GM23248 (cell line): ENCODE measurements at places on chromosomes 3 and 15. TPM values are rescaled to one million over a fixed set of nuclear protein-coding genes. Genes with fewer than 3 reads are reported as not detected.
A peak's percentile ranks its signal among the peaks of the same experiment; 100 is the strongest.

The LRRC31 gene
- not detected in 2 replicates for total RNA-seq

The TMCO5A gene
- total RNA-seq = not detected in 2 replicates

GRCh38 chr3:134918441-134918840 is 123.4 kb downstream of the EPHB1 start:
- no peaks in the 10 kb centered on the region for H3K4me1 ChIP-seq
- H3K36me3 ChIP-seq = no peaks in the 10 kb centered on the region
- no peak overlapping the region for H3K4me3 ChIP-seq
- no peak for DNase-seq
- no peak overlapping the region for H3K27ac ChIP-seq

DNA sequence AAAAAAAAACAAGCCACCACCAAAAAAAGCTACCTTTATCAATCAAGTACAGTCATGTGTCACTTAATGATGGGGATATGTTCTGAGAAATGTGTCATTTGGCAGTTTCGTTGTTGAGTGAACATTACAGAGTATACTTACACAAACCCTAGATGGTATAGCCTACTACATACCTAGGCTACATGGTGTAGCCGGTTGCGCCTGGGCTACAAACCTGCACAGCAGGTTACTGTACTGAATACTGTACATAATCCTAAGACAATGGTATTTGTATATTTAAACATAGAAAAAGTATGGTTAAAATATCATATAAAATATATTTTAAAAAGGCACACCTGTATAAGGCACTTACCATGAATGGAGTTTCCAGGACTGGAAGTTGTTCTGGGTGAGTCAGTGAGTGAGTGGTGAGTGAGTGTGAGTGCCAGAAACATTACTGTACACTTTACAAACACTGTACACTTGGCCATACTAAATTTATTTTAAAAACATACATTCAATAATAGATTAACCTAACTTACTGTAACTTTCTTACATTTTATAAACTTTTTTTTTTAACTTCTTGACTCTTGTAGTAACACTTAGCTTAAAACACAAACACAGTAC is 25.9 kb upstream of the JMJD7 start:
- peaks cover 28% of the 10 kb centered on the region for H3K4me1 ChIP-seq
- DNase-seq = peak; percentile 71
- no peaks in the 10 kb centered on the region for H3K36me3 ChIP-seq
- H3K27me3 ChIP-seq = no peaks in the 10 kb centered on the region
- H3K27ac ChIP-seq = peak overlapping the region; percentile 44

The ANKUB1 gene
- total RNA-seq = not detected in 2 replicates

The XYLB gene
- 4.1 and 4.8 TPM in 2 replicates for total RNA-seq

DNA sequence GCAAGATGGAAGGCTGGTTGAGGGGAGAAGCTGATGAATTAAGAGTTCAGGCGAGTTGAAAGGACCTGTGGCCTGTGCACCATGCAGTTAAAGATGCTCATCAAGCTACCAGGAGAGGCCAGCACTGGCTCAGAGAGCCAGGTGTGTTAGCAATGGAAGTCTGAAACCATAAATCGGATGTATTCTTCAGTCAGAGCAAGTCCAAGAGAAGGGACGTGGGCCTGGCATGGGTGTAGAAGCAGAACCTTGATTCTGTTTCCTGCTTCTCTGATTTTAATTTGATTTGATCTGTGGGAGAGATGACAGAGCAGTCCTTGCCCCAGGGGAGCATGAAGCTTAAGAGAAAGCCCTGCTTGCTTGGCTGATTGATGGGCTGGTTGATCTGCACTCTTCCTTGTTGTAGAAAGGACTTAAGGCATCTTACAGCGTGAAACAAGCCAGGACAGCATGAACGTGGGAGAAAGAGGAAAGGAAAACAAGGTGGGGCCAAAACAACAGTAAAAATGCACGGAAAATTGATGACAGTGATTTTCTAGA is 10.9 kb downstream of the TM6SF1 start:
- DNase-seq = no peak
- no peak overlapping the region for H3K27ac ChIP-seq
- H3K27me3 ChIP-seq = no peaks in the 10 kb centered on the region
- H3K36me3 ChIP-seq = no peaks in the 10 kb centered on the region
- no peaks in the 10 kb centered on the region for H3K4me1 ChIP-seq

- H3K36me3 ChIP-seq = no peaks in the 10 kb centered on the region
- H3K4me1 ChIP-seq = 0 out of 2 replicates have a peak, but pooled peaks cover 5% of the 10 kb centered on the region
- no peaks in the 10 kb centered on the region for H3K27me3 ChIP-seq
- H3K4me3 ChIP-seq = no peak overlapping the region
Measured at GRCh38 chr3:18246336-18247060, 178.6 kb downstream of the SATB1 start.

DNA sequence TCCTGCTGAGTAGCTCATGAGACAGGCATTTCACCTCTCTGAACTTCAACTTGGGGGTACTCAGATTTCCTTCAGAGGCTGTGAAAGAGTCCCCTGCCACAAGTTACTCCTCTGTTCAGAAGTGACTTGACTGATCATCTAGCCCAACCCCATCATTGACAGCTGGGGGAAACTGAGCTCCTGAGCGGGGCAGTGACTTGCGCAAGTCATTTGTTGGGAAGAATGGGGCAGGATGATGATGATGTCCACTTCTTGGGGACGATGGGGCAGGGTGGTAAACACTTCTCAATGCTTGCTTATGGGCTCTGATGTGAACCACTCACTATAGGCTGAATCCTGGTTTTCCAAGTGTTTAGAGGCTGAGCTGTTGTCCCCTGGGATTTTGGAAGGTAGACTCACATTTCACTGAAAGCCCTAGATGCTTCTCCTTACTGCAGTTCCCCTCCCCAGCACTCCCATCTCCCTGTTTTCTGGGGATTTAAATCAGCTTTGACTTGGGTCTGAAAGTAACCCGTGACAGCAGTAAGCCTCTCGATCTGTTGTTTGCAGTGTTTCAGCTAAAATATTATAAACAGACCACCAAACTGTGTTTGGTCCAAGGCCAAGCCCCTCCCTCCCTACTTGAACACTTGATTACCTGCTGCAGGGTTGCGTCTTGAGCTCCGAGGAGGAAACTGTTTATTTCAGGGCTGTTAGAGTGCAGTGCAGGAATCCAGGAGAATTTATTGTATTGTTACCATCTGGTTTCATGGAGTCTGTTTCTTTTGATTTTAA is 25.1 kb downstream of the SMAD3 start:
- peaks cover 47% of the 10 kb centered on the region for H3K4me1 ChIP-seq
- H3K36me3 ChIP-seq = no peaks in the 10 kb centered on the region; the same call in 1 of the 2 replicates
- no peaks in the 10 kb centered on the region for H3K27me3 ChIP-seq
- no peak overlapping the region for H3K4me3 ChIP-seq

- no peak overlapping the region for H3K27ac ChIP-seq
- H3K36me3 ChIP-seq = no peaks in the 10 kb centered on the region
- no peaks in the 10 kb centered on the region for H3K27me3 ChIP-seq
- H3K4me1 ChIP-seq = peaks cover 22% of the 10 kb centered on the region
- no peak overlapping the region for H3K4me3 ChIP-seq
Measured at GRCh38 chr3:188905547-188905946, 266.2 kb upstream of the TPRG1 start.

GRCh38 chr3:32147509-32147908 is 41.1 kb downstream of the GPD1L start:
- peak; percentile 7 for DNase-seq
- no peak overlapping the region for H3K27ac ChIP-seq
- no peak overlapping the region for H3K4me3 ChIP-seq
- H3K27me3 ChIP-seq = no peaks in the 10 kb centered on the region
- H3K4me1 ChIP-seq = peaks cover 4% of the 10 kb centered on the region
- no peaks in the 10 kb centered on the region for H3K36me3 ChIP-seq

- H3K4me3 ChIP-seq = no peak overlapping the region
- H3K36me3 ChIP-seq = no peaks in the 10 kb centered on the region
- H3K27me3 ChIP-seq = peaks cover 7% of the 10 kb centered on the region; the same call in 1 of the 2 replicates
- H3K27ac ChIP-seq = no peak overlapping the region
- H3K4me1 ChIP-seq = no peaks in the 10 kb centered on the region
Measured at GRCh38 chr15:83092309-83092976, 15.0 kb upstream of the TM6SF1 start.

The IMPG2 gene
- 0.11 TPM in 1 of 2 replicates, not detected in the other for total RNA-seq

The HAPLN3 gene
- 2.9 and 6.7 TPM in 2 replicates for total RNA-seq

DNA sequence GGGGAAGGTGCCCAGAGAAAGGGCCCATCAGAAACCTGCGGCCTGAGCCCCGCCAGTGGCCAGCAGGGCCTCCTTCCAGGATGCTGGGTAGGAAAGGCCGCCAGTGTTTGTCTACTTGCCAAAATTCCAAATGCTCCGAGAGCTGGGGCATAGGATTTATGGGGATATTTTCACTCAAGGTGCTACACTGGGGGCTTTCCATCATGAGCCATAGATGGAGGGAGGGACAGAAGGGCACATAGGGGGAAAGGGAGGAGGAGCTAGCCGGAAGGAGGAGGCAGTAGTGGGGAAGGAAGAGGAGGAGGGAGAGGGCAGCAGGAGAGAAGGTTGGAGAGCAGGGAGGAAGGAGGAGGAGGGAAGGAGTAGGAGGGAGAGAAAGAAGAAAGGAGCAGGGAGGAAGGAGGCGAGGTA is 494.7 kb upstream of the PROK2 start:
- no peak overlapping the region for H3K4me3 ChIP-seq
- peaks cover 6% of the 10 kb centered on the region for H3K4me1 ChIP-seq
- H3K27ac ChIP-seq = no peak overlapping the region
- H3K27me3 ChIP-seq = no peaks in the 10 kb centered on the region; the same call in 1 of the 2 replicates

- H3K27me3 ChIP-seq = no peaks in the 10 kb centered on the region
- no peak overlapping the region for H3K27ac ChIP-seq
- H3K36me3 ChIP-seq = no peaks in the 10 kb centered on the region
- no peak for DNase-seq
- no peak overlapping the region for H3K4me3 ChIP-seq
Measured at GRCh38 chr3:181913254-181913653, 201.5 kb downstream of the SOX2 start.

DNA sequence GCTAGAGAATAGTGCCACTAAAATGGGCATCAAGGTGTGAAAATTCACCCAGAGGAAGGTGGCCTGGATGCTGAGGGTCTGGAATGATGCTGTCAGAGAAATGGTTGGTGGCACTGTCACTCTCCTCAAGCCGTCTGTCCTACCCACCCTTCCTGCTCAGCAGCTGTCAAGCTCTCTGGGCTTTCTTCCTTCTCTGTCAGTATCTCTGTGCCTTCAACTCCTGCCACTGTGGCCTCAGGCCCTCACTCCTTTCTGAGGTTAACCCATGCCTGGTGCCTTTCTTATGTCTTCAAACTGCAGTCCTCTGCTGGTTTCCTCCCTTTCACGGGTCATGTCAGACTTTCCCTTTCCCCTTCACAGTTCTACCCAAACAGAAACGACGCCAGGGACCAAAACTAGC is 4.4 kb downstream of the MYO5C start:
- H3K27me3 ChIP-seq = peaks cover 30% of the 10 kb centered on the region
- no peaks in the 10 kb centered on the region for H3K4me1 ChIP-seq
- DNase-seq = no peak
- no peak overlapping the region for H3K27ac ChIP-seq
- no peaks in the 10 kb centered on the region for H3K36me3 ChIP-seq

The CADPS gene
- total RNA-seq = 4.1 and 11.4 TPM in 2 replicates

GRCh38 chr15:85073556-85074194 is 92.0 kb downstream of the PDE8A start:
- 0 out of 2 replicates have a peak, but pooled peaks cover 8% of the 10 kb centered on the region for H3K36me3 ChIP-seq
- H3K4me1 ChIP-seq = peaks cover 8% of the 10 kb centered on the region
- no peaks in the 10 kb centered on the region for H3K27me3 ChIP-seq
- DNase-seq = peak; percentile 70
- no peak overlapping the region for H3K4me3 ChIP-seq

GRCh38 chr3:51559961-51560360 is 21.4 kb downstream of the RAD54L2 start:
- H3K4me1 ChIP-seq = peaks cover 8% of the 10 kb centered on the region
- H3K4me3 ChIP-seq = no peak overlapping the region
- no peaks in the 10 kb centered on the region for H3K27me3 ChIP-seq
- H3K27ac ChIP-seq = no peak overlapping the region
- DNase-seq = no peak

GRCh38 chr15:94130504-94130903 is 100.9 kb upstream of the MCTP2 start:
- peaks cover 2% of the 10 kb centered on the region for H3K4me1 ChIP-seq
- no peak for DNase-seq
- H3K4me3 ChIP-seq = no peak overlapping the region
- no peak overlapping the region for H3K27ac ChIP-seq
- H3K36me3 ChIP-seq = no peaks in the 10 kb centered on the region

The SCN5A gene
- total RNA-seq = 0.13 TPM in 1 of 2 replicates, not detected in the other

GRCh38 chr3:197019535-197019934 is 10.1 kb downstream of the MELTF start:
- H3K27me3 ChIP-seq = peaks cover 10% of the 10 kb centered on the region
- DNase-seq = no peak
- no peaks in the 10 kb centered on the region for H3K36me3 ChIP-seq
- H3K4me3 ChIP-seq = no peak overlapping the region

- no peak overlapping the region for H3K27ac ChIP-seq
- DNase-seq = no peak
- H3K4me1 ChIP-seq = peaks cover 11% of the 10 kb centered on the region
- no peaks in the 10 kb centered on the region for H3K27me3 ChIP-seq
Measured at GRCh38 chr3:123805504-123805903, 78.6 kb downstream of the MYLK start.

DNA sequence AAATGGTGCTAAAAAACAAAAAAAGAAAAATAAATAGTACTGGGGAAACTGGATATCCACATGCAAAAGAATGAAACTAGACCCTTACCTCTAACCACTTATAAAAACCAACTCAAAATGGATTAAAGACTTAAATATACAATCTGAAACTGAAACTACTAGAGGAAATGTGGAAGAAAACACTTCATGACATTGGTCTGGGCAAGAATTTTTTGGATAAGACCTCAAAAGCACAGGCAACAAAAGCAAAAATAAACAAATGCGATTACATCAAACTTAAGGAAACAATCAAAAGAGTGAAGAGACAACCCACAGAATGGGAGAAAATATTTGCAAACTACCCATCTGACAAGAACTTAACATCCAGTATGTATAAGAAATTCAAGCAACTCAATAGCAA is 6.4 kb downstream of the IFT57 start:
- no peak overlapping the region for H3K4me3 ChIP-seq
- no peaks in the 10 kb centered on the region for H3K27me3 ChIP-seq
- peaks cover 30% of the 10 kb centered on the region for H3K4me1 ChIP-seq
- peaks cover 12% of the 10 kb centered on the region; the same call in 1 of the 2 replicates for H3K36me3 ChIP-seq
- DNase-seq = no peak

DNA sequence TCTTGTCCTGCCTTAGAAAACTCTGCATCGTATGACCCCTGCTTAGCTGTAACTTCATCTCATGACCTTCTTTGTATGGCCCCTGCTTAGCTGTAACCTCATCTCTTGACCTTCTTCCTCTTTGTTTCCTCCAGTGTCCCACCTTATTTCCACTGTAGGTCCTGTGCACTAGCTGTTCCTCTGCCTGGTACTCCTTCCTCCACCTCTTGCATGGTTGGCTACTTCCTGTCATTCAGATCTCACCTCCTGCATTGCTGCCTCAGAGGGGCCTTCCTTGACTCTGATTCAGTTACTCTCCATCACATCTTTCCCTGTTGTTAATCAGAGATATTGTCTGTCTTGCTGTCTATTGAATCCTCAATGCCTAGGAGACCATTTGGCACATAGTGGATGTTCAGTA is 63.2 kb downstream of the PDE8A start:
- no peaks in the 10 kb centered on the region for H3K36me3 ChIP-seq
- no peak overlapping the region for H3K4me3 ChIP-seq
- no peak for DNase-seq
- H3K27ac ChIP-seq = no peak overlapping the region
- no peaks in the 10 kb centered on the region for H3K27me3 ChIP-seq
